ENCODE measurements at places on chromosomes 13 and 19. TPM values are rescaled to one million over a fixed set of nuclear protein-coding genes. Genes with fewer than 3 reads are reported as not detected.
A peak's percentile ranks its signal among the peaks of the same experiment; 100 is the strongest.

DNA sequence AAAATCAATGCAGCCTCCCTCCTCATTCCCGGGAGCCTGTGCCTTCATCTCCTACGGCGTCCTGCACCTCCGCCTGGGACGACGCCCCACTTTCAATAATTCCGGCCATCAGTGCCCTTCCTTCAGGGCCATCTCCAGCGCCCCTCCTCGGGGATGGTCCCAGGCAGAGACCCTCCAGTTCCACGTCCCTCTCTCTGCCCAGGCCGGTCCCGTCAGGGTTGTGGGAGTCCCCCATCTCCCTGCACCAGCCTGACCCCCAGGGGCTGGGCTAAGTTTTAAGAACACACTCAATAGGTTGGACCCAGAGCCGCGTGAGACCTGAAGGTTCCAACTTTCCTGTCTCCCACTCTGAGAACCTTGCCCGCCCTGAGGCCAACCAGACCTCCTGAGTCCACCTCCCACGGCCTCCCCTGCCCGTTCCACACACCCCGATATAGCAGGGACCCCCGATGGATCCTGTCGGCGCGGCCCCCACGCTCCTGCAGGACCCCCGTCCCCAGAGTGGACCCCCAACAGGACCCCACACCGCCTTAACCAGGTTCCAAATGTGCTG lies 646 bp downstream of the TMEM161A start:
- no peak for DNase-seq

DNA sequence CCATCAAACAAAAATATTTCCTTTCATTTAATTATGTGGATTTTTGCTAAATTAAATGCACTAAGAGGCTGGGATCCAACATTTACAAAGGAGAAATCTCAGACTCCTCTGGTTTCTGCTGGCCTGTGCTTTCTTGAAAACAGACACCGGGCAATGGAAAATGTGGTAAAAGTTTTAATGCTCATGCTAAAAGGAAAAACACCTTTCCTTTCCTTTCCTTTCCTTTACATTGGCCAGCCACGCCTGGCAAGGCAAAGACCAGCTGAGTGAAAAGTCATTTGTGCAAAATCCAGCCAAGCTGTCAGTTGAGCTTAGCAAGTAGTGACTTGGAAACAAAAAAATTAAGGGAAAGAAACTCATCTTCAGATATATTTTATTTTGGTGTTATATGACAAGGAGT lies 240.3 kb downstream of the LACC1 start:
- DNase-seq, result no peak

DNA sequence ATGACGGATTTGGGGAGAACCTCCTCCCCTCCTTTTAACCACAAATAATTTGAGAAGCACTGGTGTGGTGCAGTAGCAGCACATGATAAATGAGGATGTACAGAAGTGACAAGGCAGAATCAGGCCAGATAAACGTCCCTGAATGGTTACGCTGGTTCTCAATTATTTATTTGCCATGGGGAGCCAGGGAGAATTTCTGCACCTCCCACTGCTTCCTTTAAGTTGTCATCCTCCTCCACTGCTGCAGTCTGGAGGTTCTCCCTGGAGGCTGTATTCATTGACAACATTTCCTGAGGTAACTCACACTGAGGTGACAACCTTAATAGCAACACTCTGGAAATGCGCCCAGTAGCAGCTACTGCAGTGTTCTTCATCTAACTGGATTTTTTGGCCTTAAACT lies 308.9 kb upstream of the SLITRK1 start:
- DNase-seq, result no peak

GRCh38 chr19:1540365-1540925 lies 16.6 kb downstream of the PLK5 start:
- DNase-seq, result no peak

GRCh38 chr19:14006766-14007562 lies 844 bp upstream of the RFX1 start:
- DNase-seq, result no peak

DNA sequence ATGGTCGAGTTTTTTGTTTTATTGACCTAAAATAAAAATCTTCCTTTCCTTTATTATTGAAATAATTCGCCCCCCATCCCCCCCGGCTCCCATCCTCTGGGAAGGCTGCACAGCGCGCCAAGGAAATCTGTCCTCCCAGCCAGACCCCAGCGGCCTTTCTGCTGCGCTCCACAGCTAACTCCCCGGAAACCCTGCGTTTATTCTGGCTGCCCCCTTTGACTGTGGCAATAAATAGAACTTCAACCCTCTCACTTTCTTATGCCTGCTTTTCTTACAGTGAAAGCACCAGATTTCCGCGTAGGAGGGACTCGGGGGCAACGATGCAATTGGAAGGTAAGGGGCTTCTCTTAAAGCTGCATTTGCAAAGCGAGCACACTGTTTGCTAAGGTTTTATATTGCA lies 9.7 kb upstream of the C19orf12 start:
- DNase-seq, result no peak

- DNase-seq, result no peak
These were observed 234.7 kb downstream of the TSHZ3 start for GRCh38 chr19:31114585-31114984.

- no peak for DNase-seq
These were observed 18.4 kb upstream of the MYADM start for GRCh38 chr19:53849237-53849676.

GRCh38 chr13:20525144-20525600 lies 485 bp downstream of the CRYL1 start:
- no peak for DNase-seq

DNA sequence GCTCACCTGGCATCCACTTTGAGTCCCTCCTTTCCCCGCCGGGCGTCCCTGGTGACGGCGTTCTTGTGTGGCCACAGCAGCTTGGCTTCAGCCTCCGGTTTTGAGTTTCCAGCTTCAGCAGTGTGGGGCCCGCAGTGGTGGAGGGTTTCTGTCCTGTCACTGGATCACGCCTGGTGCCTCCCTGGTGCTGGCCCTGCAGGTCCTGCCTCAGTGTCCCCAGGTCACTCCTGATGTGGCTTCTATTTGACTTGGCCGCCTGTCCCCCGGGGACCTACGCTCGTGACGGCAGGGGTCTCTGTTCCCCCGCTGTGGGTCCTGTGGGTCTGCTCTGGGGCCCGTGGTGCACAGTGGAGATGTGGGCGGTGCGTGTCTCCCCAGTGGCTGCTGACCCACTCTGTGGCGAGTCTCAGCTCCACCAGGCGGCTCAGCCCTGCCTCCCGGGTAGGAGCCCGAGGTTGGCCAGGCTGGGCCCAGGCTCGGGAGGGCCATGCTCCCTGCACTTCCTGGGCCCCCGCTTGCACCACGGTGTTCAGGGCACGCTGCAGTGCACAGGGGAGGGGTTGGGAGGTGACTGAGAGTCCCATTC lies 1.9 kb downstream of the ATP4B start:
- DNase-seq, result no peak

DNA sequence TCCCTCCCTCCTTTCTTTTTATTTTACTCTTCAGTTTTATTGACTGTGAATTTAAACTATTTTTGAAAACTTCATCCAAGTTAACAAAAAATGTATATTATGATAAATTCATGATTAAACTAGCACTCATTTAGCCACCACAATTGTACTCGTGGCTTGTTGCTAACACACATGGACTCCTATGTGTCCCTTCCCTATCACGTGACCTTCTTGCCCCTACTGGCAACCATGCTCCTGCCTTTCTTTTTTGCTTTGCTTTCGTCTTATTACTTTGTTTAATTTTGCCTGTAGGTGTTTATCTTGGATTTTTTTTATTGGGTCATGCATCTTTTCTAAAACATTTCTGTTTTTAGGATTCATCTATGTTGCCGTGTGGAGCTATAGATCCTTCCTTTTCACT lies 8.2 kb downstream of the CLC start:
- no peak for DNase-seq

- DNase-seq, result no peak
These were observed 35.4 kb downstream of the PCCA start for GRCh38 chr13:100124265-100124664.

GRCh38 chr13:67934617-67935330 lies 704.6 kb upstream of the PCDH9 start:
- no peak for DNase-seq

DNA sequence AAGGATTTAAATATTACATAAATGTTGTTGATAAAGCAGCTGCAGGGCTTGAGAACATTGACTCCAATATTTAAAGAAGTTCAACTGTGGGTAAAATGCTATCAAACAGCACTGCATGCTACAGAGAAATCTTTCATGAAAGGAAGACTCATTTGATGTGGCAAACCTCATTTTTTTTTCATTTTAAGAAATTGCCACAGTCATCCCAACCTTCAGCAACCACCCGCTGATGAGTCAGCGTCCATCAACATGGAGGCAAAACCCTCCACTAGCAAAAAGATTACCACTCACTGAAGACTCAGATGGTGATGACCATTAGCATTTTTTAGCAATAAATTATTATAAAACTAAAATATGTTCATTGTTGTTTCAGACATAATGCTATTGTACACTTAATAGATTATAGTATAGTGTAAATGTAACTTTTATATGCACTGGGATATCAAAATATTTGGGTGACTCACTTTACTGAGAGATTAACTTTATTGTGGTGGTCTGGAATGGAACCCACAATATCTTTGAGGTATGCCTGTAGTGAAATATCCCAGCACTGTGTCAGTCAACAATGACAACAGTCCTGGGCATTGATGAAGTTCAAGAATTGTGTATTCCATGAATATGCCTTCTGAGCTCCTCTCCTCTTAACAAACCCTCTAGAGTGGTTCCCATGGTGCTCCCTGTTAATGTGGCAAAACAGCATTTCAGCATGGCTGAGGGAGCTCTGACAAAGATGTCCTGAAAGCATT lies 52.4 kb upstream of the SOX21 start:
- no peak for DNase-seq

GRCh38 chr19:33727331-33727998 lies 69.2 kb upstream of the KCTD15 start:
- no peak for DNase-seq

DNA sequence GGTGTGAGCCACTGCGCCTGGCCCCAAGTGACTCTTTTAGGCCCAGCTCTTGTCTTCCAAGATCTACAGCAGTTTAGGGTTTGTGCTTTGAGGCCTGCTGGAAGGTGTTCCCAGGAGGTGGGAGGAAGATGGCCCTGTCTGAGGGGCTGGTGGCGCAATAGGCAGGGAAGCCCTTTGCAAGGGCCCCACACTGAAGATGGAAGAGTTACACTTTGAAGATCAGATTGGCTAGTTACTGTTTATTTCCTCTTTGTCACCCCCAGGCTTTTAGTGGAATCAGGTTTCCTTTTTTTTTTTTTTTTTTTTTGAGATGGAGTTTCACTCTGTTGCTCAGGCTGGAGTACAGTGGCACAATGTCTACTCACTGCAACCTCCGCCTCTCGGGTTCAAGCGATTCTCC lies 1.9 kb upstream of the RABAC1 start:
- no peak for DNase-seq

DNA sequence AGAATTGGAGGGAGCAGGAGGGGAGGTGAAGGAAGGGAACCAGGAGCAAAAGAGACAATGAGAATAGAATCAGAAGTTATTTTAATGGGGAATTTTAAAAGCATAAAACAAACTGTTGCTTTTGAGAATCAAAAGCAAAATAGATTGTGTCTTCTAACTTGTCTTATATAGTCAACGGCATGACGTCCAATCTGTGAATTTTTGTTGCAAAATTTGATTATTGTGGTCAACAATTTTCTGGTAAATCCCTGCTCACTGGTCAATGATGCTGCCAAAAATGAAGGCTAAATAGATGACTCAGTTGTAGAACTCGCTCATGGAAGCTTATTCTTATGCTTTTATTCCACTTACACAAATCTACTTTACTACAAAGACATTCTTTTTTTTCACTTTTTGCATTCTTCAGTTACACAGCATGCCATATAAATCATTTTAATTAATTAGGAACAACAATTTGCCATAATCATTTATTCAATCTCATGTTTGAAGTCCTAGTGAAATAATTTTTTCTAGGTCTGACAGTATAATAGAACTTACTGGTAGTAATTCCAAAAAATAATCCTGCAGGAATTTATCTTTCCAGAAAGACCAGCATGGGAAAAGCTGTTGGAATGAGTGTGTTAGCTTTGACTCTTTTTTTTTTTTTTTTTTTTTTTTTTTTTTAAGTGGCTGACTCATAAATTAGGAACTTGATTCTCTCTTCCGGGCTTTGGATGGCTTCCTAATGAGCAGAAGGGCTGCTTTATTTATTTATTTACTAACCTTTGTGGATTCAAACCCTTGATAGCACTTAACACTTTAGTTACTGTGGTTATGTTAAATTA lies 256.9 kb downstream of the SPRY2 start:
- DNase-seq, result no peak

DNA sequence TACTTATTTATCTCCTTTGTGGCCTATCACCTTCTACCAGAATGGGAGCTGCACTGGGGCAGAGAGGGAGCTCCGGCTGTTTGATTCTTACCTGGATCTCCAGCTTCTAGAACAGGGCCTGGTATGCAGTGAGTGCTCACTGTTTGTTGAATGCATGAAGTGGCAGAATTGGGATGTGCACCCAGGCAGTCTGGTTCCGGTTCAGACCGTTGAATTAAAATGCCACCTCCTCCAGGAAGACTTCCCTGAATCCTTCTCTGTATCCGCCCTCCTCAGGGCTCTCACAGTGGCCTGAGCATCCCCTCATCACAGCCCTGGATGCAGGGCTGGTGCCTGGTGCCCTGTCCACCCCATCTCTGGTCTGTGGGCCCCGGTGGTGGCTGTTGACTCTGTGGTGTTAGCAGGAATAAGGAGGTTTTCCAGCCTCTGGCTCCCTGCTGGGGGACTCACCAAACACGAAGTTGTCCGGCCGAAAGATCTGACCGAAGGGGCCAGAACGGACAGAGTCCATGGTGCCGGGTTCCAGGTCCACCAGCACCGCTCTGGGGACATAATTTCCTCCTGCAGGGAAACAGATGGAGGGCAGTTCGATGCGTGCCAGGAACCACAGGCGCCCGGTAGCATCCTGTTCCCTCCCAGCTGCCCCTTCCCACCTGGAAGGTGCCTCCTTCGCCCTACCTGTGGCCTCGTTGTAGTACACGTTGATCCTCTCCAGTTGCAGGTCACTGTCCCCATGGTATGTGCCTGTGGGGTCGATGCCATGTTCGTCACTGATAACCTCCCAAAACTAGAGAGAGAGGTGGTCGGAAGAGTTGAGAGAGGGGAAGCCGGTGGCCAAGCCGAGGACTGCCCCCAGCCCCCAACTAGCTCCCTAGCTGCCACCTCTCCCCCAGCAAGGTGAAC lies 1.0 kb downstream of the TUBB4A start:
- DNase-seq, result no peak

GRCh38 chr13:114310956-114311355 lies 3.3 kb upstream of the CHAMP1 start:
- DNase-seq, result no peak

GRCh38 chr19:5356918-5357317 lies 16.3 kb upstream of the PTPRS start:
- DNase-seq, result no peak

GRCh38 chr13:29758531-29759114 lies 91.8 kb downstream of the UBL3 start:
- DNase-seq, result peak; percentile 76

Gene C1QTNF9B
- total RNA-seq, result not detected

Gene SLC27A1
- 8.1 TPM for total RNA-seq

Gene PSG1
- not detected for total RNA-seq

Gene ZNF320
- total RNA-seq, result 9.5 TPM

Gene TUBB4A
- 1.4 TPM for total RNA-seq

Gene ZNF442
- total RNA-seq, result 1.0 TPM

Gene IL17D
- total RNA-seq, result 0.57 TPM

Gene ZIC2
- total RNA-seq, result not detected

Gene PLEKHJ1
- total RNA-seq, result 26.1 TPM

Gene ZNF730
- total RNA-seq, result not detected

All from CD8-positive, alpha-beta T cell (primary cell).